ENCODE measurements at places on chromosomes 12 and 14.

GRCh38 chr14:53927171-53927570 lies 29.5 kb downstream of the BMP4 start:
- no peak for DNase-seq

- DNase-seq = peak; percentile 66
These were observed 70.1 kb downstream of the SLC6A15 start for GRCh38 chr12:84842406-84843013.

GRCh38 chr14:91400696-91401095 lies 16.9 kb downstream of the CCDC88C start:
- DNase-seq = peak; percentile 36

DNA sequence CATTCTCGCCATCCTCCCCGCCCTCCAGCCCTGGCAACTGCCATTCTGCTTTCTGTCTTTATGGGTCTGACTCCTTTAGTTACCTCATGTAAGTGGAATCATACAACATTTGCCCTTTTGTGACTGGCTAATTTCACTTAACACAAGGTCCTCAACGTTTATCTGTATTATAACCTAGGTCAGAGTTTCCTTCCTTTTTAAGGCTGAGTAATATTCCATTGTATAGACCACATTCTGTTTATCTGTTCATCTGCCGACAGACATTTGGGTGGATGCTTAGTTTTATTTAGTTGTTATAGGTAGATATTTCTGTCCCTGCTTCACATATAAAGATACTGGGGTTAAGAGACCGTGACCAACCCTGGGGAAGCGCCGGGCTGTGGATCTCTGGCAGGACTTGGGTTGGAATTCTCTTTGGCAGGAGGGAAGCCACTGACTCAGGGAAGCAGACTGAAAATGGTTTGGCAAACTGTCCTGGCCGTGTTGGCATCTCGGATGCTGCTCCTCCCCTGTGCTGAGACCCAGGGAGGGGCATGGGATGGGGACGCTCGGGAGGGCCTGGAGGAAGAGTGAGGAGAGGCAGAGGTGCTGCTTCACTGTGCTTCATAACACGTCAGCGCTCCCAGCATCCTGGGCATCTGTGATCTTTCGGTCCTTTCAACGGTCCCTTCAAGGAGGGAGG lies 38.9 kb downstream of the TEAD4 start:
- peak; percentile 28 for DNase-seq

DNA sequence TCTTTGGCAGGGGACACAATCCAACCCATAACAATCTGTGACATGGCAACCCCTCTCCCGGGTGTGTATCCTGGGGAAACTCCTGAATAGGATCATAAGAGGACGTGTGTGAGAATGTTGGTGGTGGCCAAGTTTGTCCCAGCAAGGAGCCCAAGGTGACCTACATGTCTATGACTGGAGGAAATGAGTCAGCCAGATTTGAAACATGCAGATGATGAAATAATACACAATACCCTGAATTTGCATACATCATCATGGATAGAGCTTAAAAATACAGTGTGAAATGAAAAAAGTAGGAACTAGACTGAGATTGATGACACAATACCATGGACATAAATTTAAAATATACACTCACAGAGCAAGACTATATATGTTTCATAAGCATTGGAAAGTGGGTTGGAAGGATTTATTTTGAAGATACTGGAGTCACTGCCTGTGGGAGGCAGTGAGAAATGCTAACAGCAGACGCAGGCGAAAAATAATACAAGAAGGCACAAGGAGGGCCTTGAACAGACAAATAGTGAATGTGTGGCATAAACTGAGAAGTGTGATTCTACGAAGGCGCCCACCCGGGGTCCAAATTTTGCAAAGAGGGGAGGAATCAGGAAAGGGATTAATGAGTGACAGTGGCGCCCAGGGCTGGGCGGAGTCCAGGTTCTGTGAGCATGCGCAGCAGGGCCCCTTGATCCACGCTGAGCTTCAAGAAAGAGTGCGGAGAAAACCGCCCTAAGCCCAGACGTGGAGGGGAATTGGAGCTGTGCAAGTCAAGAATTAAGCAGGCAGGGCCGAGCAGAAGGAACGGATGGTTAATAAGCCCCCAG lies 7.0 kb upstream of the MAP1LC3B2 start:
- DNase-seq = peak; percentile 85

All from fibroblast of the aortic adventitia (primary cell).